ENCODE measurements at places on chromosomes 12 and 14.

DNA sequence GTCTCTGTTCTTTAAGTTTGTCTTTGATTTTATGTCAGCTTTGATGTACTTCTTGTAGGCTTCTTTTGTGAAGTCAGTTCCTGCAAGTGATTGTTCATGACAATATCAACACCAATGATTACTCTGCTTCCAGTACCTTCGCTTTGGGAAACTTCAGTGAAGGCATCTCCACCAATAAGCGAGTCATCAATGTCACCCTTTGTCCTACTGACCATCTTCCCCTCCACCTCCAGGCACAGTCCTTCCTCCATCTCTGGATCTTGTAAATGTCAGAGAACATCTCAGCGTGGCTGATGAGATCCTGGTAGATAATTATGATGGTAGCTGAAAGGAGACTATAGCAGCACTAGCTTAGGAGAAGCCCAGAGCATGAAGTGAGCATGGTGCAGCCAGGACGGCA is 40.4 kb upstream of the A2M start:
- no peak for DNase-seq

GRCh38 chr14:102394717-102395375 is 32.1 kb downstream of the TECPR2 start:
- DNase-seq, result peak; percentile 28

DNA sequence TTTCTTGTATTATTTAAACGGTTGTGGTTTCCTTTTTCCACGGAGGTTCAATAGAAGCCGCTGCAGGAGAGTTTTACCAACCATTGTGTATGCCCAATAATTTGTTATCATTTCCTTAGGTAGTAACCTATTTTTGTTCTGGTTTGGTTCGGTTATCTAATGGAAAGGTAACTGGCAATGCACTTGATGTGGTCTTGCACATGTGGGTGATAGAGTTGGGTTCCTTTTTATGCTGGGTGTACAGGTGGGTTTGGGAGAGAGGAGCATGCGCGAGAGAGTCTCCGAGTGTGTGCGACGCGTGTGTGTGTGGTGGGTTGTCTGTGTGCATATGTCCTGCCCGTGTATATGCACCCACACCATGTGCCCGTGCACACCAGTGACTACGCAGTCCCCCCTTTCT is 102.7 kb upstream of the FKBP4 start:
- DNase-seq, result no peak

- no peak for DNase-seq
Measured at GRCh38 chr12:18653465-18653864, 84.3 kb downstream of the PLCZ1 start.

GRCh38 chr12:81079280-81080076 is 1.6 kb downstream of the ACSS3 start:
- DNase-seq, result no peak

GRCh38 chr12:121770388-121770787 is 23.1 kb downstream of the RHOF start:
- peak; percentile 34 for DNase-seq

GRCh38 chr12:40254455-40255085 is 29.8 kb downstream of the LRRK2 start:
- DNase-seq, result no peak

GRCh38 chr14:49796025-49796424 is 28.1 kb downstream of the KLHDC2 start:
- DNase-seq, result no peak

DNA sequence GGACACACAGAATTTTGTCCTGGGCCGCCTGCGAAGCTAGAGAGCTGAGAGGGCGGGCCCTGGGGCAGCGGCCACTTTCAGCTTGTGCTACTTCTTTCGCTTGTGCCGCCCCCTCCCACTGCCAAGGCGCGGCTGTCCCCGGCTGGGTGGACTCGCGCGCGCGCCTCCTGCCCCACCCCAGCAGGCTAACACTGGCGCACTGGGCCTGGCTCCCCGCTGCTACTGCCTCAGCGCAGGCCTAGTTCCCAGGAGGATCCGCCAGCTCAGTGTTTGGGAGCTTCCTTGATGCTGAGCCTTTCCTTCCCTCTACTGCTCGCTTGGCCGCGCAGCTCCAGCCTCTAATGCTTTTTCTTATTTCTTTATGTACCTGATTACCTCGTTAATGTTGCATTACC is 27.4 kb upstream of the METAP2 start:
- DNase-seq, result peak; percentile 64

DNA sequence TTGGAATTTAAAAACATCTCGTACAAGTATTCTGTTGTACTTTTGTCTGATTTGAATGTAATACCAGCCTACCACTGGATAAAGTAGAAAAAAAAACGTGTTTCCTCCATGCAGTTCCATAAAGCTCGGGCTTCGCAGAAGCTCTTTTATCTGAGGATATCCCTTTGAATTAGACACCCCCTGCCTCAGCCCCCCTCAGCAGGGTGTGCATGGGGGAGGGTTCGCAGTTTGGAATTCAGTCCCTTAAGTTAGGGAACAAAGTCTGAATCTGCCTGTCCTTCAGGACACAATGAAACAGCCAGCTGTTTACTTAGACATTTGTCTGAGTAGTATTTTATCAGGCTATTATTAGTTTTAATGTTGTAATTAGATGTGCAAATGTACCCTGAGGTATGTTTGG is 234.0 kb upstream of the CAND1 start:
- DNase-seq, result no peak

DNA sequence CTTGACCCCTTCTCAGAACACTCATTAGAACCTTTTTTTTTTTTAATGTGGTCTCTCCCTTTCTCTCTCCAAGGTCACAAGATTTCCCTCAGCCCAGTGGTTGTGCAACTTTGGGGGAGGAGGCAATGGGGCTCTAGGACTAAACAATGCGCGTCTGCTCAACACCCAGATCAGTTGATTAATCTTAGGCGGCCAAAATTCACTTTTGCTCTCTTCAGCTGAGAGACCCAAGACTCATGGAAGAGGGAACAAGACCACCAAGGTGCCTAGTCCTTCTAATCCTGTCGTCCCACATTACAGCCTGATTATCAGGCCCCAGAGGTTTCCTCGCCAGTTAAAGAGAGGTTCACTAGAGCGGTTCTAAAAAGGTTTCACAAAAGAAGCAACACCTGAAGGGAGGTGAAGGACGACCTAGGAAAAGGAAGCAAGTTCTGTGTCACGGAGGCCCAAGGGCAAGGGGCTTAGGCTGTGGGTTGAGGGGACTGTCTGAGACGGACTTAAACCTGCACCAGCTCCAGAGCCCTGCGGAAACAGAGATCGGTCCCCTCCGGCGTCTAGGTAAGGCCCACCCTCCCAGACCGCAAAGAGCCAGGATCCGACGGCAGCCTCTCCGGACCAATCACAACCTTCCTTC is 824 bp upstream of the TARBP2 start:
- DNase-seq, result no peak

GRCh38 chr14:63949696-63950095 is 96.9 kb downstream of the SYNE2 start:
- no peak for DNase-seq

DNA sequence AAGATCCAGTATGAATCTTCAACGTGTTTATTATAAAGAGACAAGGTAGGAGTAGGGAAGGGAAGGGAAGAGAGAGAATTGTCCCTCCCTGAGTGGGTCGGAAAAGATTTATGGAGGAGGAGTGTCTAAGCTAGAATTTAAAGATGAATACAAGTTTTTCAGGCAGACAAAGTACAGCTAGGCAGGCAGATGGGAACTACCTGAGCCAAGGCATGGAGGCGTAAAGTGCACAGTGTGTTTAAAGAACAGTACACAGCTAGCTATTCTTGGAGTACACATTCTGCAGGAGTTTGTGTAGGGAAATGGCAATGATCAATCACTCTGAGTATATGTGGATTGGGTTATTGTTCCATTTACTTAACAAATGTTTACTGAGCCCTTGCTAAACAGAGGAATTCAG is 20.1 kb downstream of the PLEKHG7 start:
- DNase-seq, result no peak

DNA sequence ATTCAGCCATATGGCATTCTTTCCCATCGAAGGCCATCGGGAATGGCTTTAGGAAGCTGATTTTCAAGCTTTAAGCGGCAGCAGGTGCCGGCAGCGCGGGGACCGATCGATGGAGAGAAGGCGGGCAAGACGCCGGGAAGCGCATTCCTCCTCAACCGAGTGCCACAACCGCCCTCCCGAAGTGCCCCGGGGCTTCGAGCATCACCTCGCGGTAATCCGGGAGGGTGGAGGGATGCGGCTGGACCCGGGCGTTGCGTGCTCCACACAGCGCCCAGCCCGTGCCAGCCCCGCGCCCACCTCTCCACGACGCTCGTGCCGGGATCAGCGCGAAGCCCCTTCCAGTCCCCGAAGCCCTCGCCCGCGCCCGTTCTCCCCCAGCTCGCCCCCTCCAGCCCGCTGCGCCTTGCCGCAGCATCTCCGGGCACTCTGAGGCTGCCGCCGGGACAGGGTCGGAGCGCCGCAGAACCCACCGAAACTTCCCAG is 3.2 kb downstream of the USP44 start:
- peak; percentile 83 for DNase-seq

- no peak for DNase-seq
Measured at GRCh38 chr12:63362791-63363190, 211.8 kb upstream of the AVPR1A start.

DNA sequence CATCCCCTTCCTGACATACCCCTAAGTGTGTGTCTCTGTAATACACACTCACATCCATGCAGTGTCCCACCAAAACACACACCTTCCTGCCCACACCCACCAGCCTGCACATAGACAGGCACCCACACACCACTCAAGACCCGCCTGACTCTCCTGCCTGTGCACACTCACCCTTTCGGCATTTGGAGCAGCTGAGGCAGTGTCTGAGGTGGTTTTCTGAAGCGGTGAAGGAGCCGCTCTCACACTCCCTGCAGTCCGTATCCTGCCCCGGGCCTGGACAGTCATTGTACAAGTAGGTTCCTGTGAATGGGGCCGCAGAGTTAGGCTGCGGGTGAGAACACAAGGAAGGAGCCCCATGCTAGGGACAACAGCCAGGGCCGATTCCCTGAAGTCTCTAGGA is 8.3 kb downstream of the TNFRSF1A start:
- DNase-seq, result no peak

- no peak for DNase-seq
Measured at GRCh38 chr14:106174206-106174605, 647.8 kb downstream of the TMEM121 start.

GRCh38 chr14:105601360-105602242 is 75.2 kb downstream of the TMEM121 start:
- no peak for DNase-seq

DNA sequence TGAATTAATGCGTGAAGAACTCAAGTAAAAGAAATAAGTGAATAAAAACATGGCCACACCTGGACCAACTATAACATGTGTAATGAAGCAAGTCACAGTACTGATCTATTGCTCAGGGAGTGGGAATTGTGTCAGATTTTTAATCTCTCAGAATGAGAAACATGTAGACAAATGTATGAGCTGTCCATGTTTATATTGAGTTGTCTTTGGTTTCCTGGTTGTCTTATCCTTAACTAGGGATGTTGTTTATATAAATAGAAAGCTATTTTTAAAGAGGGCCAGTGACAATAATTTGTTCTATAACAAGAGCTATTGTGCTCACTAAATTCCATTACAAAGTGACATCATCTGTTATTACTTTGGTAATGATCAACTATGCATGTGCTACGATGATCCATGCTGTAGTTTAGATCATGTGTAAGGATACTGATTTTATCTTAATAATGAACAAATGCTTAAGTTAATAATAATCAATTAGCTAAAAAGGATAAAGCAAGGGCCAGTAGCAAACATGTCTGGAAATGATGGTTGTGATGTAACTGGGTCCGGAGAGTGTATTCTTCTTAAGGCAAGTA is 91.3 kb upstream of the RTL1 start:
- no peak for DNase-seq

- DNase-seq, result no peak
Measured at GRCh38 chr12:52952076-52952801, 3.3 kb downstream of the KRT18 start.

DNA sequence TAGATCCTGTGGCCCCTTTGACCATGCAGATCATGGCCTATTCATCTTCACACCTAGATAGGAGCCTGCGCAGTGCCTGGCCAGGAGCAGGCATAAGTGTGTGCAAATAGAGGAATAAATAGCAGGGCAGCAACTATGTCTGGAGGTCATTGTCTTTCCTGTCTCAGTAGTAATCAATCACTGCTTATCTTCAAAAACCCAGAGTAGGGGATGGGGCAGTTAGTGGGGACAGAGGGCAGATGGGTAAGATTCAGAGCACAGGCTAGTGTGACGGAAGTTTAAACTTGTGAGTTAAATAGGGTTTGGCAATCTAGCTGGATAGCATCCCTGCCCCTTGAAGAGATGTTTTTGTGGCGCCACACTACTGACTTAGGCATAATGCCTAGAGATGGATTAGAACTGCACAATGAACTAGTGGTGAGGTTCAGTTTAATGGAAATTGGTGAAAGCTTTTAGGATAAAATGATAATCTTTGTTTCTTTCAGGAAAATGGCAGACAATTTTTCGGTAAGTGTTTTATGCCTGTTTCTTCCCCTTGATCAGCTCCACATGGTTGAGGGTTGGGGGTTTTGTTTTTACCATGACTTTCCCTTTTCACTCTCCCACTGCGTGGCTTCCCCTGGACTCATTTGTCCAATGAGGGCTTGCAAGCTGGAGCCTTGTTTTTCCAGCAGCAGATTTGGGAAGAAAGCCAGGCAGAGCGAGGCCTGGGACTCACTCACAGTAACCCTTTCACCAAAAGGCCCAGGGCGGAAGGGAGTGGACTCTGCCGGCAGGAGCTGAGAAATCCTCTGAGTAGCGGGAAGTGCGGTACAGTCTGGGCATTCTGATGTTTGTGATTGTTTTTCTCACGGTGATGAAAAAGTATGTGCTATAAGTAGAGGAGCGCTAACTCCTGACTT is 8.1 kb downstream of the LGALS3 start:
- DNase-seq, result no peak

DNA sequence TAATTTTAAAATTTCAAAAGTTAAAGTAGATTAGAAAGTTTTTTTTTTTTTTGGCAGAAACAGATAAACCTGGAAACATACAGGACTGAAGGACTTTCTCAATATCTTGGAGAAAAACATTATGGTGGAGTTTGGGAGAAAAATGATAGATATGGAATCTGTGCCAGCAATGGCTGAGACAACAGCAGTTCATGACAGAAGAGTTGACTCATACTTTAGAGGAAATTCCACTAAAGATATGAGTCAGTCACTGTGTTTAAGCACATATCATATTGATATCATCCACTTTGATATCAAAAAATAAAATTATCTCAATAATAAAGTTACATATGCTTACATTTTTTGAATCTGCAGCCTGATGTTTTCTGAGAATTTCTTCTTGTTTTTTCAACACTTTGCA is 193.9 kb upstream of the OR4E1 start:
- no peak for DNase-seq

- DNase-seq, result no peak
Measured at GRCh38 chr12:110287986-110288385, 6.9 kb downstream of the ATP2A2 start.

- no peak for DNase-seq
Measured at GRCh38 chr12:659090-659683, 4.1 kb downstream of the NINJ2 start.
